B cell (primary cell): ENCODE measurements at places on chromosomes 12 and 14. TPM values are rescaled to one million over a fixed set of nuclear protein-coding genes. Genes with fewer than 3 reads are reported as not detected.

DNA sequence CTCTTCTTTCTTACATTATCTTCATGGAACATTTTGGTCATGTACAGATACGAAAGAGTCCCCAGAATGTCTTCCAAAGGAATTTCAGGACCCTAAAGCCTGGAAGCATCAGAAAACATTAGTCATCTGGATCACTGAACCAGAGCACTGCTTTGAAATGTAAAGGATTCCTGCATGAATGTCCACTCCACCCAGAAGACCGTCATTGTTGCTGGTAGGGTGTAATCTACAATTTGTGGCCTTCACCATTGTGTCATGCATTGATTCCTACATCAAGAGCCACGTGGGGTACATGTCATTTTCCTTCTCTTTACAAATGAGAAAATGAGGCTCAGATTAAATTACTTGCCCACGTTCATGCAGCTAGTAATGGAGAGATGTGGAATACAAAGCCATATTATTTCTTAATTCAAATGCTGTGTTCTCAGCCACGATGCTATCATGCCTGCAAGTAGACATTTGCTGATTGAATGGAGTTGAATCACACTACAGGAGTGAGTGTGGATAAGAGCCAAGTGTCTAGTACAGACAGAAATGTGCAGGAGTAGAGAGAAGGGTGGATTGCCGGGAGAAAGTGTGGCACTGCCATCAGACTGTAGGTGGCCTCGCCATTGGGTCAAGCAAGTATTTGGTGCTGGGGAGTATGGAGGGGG lies 231.2 kb downstream of the C12orf75 start:
- DNase-seq, result no peak

Gene PLD4
- total RNA-seq, result 49.9 and 51.0 TPM in 2 replicates

DNA sequence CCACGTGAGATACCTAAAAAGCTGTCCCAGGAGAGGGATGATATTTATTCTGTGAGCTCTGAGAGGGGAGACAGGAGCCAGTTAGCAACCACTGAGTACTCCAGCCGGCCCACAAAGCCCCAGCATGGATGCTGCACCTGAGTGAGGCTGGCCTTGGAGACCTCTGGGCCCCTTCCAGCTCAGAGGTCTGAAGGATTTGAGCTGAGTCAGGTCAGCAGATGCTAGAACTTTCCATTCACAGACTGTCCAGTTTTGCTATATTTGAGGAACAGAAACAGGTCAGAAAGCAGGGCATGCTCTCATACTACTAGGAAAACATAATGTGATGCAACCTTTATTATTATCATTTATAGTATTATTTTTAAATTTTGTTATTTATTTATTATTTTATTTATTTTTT lies 15.0 kb upstream of the MAPKAPK5 start:
- no peak for DNase-seq

DNA sequence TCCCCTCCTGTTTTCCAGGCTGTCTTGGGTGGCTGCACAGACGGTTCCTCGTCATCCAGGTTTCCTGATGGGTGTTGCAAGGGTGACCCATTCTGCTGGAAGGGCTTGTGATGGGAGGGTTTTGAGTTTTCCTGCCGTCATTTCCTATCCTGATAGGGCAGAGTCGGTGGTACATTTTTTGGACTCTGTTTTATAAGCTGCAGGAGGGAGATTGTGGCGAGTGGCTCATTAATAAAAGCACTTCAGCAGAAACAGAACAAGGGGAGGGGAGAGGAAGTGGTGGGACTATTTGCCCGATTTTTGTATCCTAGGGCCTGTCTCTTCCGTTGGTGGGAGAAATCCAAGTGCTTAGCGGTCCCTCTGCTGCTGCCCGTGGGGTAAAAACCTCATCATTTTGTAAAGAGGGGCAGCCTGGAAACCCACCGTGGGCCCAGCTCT lies 40.0 kb downstream of the TSPAN9 start:
- no peak for DNase-seq

- peak; percentile 73 for DNase-seq
Measured at GRCh38 chr12:10363914-10364814, 25.7 kb downstream of the KLRK1 start.
